ENCODE measurements at places on chromosomes 3 and 15.

- no peak for DNase-seq
Measured at GRCh38 chr3:37680401-37680800, 181.3 kb upstream of the CTDSPL start.

DNA sequence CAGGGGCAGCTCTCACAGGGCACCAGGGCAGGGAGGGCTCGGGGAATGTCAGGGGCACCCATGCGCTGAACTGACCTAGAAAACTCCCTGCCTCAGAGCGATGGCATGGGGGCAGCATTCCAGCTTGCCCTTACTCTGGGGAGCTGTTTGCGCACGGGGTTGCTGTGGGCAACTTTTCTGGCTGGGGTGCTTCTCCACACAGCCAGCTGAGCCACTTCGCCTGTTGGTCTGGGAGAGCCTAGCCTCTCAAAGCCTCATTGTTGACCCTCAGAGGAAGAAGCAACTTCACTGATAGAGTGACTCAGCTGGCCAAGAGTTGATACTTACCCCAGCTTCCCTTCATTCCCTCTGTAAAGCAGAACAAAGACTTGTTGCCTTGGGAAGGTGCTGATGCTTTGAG lies 42.6 kb upstream of the MRPS22 start:
- DNase-seq = peak; percentile 3

- DNase-seq = peak; percentile 23
Measured at GRCh38 chr3:133570937-133571320, 2.6 kb upstream of the CDV3 start.

- DNase-seq = peak; percentile 84
Measured at GRCh38 chr3:112013058-112013783, 14.5 kb downstream of the TAGLN3 start.

DNA sequence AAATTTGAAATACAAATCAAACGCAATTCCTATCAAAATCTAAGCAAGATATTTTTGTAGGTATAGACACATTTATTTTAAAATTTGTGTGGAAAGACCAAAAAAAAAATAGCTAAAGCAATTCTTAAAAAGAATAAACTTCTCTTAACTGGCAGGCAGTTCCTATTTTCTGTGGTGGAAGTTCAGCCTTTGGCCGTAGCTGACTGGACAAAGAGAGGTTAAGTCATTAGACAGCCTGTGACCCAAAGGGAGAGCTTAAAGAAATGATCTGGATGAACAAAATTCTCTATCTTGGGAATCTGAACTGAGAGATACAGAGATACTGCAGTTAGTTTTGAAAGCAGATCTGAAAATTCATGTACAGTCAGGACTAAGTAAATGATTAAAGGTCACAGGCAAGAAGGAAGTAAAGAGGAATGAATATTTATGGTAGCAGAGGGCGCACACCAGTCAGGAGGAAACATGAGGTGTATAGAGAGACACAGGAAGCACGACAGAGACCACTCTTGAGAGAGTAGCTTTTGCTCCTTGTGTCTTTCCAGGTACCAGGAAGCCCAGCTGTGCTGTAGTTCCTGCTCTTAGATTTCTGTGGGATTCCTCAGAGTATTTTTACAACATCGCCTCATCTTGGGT lies 57.5 kb downstream of the TPRG1 start:
- no peak for DNase-seq

- no peak for DNase-seq
Measured at GRCh38 chr15:33278816-33279612, 31.8 kb upstream of the RYR3 start.
